ENCODE measurements at places on chromosomes 5 and 9.

GRCh38 chr5:65832152-65832551, 94.2 kb upstream of the ERBIN start:
- no peak for DNase-seq

DNA sequence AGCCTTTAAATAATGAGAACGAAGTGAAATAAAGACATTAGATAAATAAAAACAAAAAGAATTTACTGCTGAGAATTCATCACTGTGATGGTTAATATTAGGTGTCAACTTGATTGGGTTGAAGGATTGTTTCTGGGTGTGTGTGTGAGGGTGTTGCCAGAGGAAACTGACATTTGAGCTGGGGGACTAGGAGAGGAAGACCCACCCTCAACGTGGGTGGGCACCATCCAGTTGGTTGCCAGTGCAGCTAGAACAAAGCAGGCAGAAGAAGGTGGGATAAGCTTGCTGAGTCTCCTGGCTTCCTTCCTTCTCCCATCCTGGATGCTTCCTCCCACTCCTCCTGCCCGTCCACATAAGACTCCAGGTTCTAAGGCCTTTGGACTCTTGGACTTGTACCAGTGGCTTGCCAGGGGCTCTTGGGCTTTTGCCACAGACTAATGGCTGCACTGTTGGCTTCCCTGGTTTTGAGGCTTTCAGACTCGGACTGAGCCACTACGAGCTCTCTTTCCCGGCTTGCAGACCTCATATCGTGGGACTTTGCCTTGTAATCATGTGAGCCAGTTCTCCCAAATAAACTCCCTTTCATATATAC, 43.7 kb upstream of the ABL1 start:
- no peak for DNase-seq

DNA sequence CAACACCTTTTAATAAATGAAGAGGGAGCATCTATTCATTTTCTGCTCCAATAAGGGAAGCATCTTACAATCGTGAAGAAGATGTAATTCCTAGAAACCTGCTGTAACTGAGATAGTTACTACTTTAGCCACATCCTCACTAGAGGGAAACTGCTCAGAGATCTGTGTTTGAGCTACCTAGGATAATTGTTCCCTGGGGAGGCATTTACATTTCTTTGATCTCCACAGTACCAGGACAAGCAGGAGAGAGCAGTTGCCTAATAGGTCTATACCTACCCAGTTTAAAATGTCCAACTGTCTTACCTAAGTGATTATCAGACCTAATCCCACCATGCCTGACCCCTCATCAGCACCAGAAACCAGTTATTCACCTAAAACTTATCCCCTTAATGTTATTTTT, 196.9 kb downstream of the TUSC1 start:
- DNase-seq = no peak

DNA sequence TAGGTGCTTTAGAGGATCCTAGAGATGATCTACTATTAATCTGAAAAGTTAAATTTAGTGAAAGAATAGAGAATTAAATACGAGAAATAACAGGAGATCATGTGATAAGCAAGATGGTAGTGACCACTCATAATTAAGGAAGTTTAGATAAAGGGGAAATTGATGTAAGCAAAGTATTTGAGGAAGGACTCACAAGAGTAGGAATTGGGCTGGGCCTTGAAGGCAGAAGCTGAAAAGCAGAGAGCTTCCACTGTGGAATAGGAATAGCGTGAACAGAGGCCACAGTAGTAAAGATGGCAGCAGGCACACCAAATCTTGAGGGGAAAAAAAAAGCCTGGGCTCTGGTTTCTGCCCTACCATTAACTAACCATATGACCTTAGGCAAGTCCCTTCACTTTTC, 38.0 kb downstream of the KIF24 start:
- DNase-seq = no peak

- DNase-seq = peak; percentile 12
Observed at GRCh38 chr9:137590469-137591383, at the start of gene ZMYND19. ZMYND19 (minus strand) TSS chr9:137590512; CDS start chr9:137590263, 249 bp downstream.

DNA sequence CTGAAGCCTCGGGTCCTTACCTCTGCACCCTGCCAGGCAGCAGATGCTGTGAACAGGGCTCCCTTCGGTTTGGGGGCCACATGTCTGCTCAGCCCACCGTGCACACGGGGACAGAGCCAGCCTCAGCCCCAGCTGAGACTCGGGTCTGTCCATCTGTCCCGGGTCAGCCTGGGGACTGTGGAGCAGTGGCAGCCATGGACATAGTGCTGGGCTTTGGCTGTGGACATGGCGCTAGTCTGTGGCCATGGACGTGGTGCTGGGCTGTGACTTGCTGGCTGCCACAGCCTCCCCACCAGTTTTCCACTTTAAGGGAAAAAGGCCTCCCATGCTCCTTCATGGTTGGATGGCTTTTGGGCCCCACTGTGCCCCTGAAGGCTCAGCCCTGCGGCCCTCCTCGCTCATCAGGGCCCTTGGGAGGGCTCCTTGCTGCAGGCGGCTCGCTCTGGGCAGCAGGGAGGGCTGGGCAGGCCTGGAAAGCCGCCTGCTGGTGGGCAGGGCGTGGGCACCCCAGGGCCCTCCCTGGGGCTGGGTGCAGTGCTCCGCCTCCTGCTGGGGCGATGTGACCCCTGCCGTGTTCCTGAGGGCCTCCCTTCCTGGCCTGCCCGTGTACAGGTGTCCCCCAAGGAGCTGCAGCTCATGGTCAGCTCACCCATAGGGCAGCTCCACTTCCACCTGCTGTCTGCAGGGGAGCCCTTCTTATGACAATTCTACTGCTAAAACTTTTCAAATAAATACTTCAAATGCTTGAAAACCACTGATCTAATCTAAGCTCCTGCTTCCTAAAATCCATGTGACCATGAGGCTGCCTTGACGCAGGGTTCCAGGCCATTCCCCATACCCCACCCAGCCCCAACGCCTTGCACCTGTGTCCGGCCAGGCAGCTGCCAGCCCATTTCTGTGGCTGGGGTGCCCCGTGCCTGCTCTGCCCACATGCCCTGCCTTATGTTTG, 112.1 kb upstream of the LMX1B start:
- DNase-seq = no peak

- DNase-seq = no peak
Observed at GRCh38 chr5:93600409-93601070, 17.5 kb downstream of the NR2F1 start.

- DNase-seq = no peak
Observed at GRCh38 chr9:124291801-124292396, 34.1 kb downstream of the NEK6 start.

- DNase-seq = no peak
Observed at GRCh38 chr9:135332516-135332915, 147.1 kb upstream of the PPP1R26 start.

DNA sequence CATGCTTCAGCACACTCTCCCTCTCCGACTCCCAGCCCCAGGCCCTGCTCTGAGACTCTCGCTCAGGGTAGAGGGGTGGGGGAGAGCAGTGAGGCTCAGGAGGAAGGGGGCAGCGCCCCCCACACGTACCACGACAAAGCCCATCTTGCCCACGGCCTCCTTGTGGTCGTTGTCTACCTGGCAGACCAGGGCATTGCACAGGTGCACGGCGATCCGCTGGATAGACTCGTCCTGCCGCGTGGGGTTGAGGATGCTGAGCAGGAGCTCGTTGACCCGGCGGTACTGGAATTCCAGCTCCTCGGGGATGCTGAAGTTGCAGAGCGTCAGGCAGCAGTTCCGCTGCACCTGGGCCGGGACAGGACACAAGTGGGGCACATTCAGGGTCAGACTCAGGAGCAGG, 18.5 kb upstream of the ZDHHC12 start:
- no peak for DNase-seq

GRCh38 chr5:164881442-164881841, 1376.0 kb downstream of the MAT2B start:
- no peak for DNase-seq

DNA sequence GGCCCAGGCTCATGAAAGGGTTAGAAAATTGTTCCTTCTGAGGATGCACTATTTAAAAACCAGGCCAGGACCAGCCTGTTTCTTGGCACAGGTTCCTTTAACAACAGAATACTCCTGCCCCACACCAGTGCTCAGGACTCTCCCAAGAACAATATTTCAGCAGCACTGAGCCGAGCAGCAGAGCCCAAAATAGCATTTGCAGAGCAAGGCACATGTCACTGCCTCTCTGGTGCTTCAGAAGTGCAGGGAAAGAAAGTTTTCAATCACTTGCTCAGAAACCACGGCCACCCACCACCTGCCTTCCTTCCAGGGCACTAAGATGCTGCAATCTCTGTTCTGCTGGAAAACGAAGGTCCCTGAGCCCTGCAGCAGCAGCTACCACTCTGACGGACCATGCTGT, 77.6 kb downstream of the SIL1 start:
- no peak for DNase-seq

DNA sequence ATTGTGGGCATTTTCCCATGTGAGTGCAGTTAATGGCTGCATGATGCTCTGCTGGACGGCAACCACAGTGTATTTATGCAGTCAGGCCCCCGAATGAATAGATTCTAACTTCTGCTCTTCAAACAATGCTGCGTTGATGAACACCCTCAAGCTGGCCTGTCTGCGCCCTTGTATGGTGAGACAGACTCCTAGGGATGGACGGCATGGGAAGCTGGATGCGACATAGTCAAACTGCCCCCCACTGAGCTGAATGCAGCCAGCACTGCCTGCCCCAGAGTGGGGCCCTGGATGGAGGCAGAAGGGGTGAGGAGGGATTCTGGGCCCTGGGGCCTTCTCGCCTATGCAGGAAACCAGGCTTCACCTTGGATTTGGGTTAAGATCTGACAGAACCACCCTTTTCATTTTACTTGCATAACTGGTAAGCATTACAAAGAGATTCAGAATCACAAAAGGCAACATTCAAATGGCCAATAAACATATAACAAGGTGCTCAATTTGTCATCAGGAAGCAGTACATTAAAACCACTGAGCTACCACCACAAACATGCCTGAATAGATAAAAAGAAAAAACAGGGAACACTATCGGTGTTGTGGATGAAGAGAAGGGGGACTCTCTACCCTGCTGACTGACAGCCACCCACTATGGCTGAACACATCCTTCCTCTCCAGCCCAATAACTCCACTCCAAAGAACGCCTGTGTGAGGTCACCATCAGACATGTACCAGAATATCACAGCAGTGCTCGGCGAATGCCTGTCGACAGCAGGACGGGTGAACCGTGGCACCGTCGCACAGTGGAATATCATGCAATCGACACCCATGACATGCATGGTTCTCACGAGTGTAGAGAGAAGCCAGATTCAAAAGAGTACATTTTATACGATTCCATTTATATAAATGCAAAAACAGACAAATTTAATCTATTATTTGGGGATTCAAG, 79.1 kb downstream of the RAPGEF1 start:
- no peak for DNase-seq

DNA sequence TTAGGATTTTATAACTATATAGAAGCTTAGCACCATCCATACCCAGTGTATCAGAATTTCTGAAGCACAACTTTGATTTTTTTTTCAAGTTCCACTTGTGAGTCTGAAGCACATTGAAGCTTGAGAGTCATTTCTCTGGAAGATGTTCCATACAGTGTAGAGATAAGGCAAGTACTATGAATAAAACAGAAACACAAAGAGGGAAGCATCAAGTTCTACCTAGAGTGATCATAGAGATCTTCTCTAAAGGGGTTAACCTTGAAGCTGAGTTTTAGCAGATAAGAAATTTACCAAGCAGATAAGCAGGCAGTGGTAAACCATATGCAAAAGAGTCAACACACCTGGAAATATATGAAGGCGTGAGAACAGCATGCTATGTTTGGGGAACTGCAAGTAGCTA, 125.3 kb downstream of the MCTP1 start:
- DNase-seq = no peak

DNA sequence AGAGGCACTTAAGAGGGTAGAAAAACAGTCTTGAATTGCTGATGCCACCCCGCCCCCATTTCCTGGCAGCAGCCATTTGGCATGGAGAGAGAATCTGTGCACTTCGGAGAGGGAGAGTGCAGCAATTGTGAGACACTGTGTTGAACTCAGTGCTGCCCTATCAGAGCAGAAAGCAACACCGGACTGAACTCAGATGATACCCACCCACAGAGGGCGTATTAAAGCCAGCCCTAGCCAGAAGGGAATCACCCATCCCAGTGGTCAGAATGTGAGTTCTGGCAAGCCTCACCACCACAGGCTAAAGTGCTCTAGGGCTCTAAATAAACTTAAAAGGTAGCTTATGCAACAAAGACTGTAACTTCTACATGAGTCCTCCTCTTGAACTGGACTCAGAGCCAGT, 88.4 kb upstream of the RGS7BP start:
- DNase-seq = no peak

DNA sequence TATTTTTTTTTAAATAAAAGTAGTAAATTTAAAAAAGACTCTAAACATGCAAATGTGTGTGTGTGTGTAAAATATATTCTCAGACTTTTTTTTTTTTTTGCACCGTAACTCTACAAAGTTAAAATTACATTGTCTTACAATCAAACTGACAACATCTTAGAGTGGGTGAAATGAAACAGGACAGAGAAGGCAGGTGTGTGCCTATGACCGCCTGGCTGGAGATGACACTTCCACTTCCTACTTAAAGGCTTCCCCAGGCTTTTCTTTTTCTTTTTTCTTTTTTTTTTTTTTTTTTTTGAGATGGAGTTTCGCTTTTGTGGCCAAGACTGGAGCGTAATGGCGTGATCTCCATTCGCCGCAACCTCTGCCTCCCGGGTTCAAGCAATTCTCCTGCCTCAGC, 2.7 kb upstream of the AK1 start:
- no peak for DNase-seq

GRCh38 chr9:108552459-108553040, 303.2 kb downstream of the ACTL7B start:
- no peak for DNase-seq

All from NCI-H187 treated with DMSO at 0.1 percent for 48 hours (cell line).